ENCODE measurements at places on chromosomes 4 and X.

GRCh38 chr4:4633431-4633830, 91.6 kb upstream of the STX18 start:
- no peak for DNase-seq

- DNase-seq, result no peak
Observed at GRCh38 chrX:391717-392574, 5.2 kb upstream of the PPP2R3B start.

GRCh38 chr4:101074326-101074725, 273.0 kb downstream of the PPP3CA start:
- no peak for DNase-seq

- DNase-seq, result no peak
Observed at GRCh38 chr4:56077676-56078075, 128.9 kb downstream of the CEP135 start.

- DNase-seq, result no peak
Observed at GRCh38 chrX:62928906-62929305, 422.2 kb downstream of the SPIN4 start.

- peak; percentile 9 for DNase-seq
Observed at GRCh38 chrX:78321809-78322208, 5.6 kb downstream of the CYSLTR1 start.

DNA sequence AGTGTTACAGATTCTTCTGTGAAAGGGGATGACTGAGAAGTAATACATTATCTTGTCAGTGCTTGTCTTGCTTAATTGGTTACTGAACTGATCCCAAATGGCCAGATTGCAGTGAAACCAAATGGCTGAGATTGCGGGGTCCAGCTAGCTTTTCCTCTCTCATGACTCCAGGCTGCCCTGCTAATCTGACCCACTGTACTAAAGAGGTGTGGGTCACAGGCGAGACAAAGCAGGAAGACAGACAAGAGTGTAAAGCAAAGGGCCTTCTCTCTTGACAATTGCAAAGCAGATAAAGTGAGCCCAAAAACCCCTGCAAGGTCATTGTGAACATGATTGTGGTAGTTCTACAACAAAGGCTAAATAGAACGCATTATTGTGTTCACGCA, 2.1 kb downstream of the TMEM150C start:
- no peak for DNase-seq

- DNase-seq, result no peak
Observed at GRCh38 chr4:7858498-7858897, 81.2 kb downstream of the AFAP1 start.

GRCh38 chr4:150104404-150105027, 26.3 kb downstream of the DCLK2 start:
- DNase-seq, result no peak

DNA sequence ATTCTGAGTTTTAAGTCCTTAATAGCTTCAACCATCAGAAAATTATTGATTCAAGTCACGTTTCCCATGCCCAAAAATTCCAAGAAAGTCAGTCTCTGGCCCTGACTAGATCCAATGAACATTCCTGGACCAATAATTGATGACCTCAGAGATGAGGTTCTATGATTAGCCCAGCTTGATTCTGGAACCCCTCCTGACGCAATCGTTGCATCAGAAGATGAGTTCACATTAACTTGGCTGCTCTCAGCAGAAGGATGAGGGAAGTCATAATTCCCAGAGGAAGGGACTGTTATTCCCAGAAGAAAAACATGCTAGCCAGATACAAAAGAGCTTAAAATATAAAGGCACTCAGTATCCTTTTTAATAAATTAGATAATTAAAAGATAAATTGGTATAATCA, 34.3 kb upstream of the CPEB2 start:
- DNase-seq, result no peak

DNA sequence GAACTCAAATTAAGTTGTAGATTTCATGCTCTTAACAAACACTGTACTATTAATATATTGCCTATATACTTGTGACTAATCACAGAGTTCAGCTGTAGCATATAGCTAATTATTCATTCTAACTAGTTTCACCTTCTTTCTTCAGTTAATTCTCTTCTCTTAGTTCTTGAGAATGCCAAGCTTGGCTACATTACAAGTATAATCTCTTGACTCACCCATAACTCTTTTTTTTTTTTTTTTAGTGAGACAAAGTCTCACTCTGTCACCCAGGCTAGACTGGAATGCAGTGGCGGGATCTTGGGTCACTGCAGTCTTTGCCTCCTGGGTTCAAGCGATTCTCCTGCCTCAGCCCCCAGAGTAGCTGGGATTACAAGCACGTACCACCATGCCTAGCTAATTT, 5.4 kb downstream of the KLHL5 start:
- DNase-seq, result no peak

DNA sequence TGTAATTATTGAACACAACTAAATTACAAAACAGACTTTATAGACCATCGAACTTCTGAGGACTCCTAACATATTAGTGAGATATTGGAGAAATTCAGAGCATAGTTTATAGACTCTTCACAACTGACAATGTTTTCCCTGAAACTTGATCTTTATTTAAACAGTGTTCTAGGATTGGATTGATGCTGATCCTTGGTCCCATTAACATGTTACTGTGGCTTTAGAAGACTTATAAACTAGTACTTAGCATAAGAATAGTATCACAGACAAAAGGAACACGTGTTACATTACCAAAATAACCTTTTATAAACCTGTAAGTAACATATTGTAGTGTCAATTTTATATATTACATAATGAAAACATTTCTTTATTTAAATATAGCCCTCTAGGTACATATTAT, 689.6 kb downstream of the CCSER1 start:
- no peak for DNase-seq

DNA sequence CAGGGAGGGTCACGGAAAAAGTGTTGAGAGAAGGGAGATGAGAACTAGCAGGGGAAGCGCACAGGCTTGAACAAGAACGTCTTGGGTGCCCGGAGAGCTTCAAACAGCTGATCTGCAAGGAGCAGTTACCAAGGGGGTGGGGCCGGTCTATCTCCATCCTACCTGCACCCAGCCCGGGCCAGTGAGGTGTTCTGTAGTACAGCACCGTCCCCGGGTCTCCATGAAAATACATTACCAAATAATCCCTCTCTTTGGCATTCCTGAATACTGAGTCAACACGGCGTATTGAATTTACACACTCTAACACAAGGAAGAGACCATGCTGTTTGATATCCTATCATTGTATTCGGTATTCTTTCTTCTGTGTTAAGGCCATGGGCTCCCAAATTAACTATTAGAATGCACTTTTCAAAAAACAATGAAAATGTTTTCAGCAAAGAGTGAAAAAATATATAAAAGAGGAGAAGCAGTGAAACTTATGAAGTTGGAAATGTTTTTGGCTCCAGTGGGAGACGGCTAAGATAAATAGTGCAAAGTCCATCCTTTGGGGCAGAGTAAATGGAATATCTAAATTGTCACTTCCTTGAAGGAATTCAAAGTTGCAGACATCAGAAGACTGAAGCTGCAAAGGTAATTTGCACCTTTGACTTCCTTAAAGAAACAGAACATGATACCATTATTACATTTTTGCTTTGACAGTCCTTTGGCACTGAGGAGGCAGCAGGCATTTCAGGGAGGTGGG, 90.3 kb downstream of the DHRSX start:
- DNase-seq, result no peak

- DNase-seq, result no peak
Observed at GRCh38 chrX:107728371-107729099, 47.1 kb downstream of the TSC22D3 start.

- no peak for DNase-seq
Observed at GRCh38 chr4:152935631-152936445, at the start of gene FHDC1. Gene FHDC1 (plus strand): TSS chr4:152936323. CDS start chr4:152943058, 6,735 bp downstream.

- no peak for DNase-seq
Observed at GRCh38 chr4:15318621-15319348, 109.0 kb upstream of the C1QTNF7 start.

- DNase-seq, result no peak
Observed at GRCh38 chr4:126364311-126364911, 1049.7 kb downstream of the FAT4 start.

DNA sequence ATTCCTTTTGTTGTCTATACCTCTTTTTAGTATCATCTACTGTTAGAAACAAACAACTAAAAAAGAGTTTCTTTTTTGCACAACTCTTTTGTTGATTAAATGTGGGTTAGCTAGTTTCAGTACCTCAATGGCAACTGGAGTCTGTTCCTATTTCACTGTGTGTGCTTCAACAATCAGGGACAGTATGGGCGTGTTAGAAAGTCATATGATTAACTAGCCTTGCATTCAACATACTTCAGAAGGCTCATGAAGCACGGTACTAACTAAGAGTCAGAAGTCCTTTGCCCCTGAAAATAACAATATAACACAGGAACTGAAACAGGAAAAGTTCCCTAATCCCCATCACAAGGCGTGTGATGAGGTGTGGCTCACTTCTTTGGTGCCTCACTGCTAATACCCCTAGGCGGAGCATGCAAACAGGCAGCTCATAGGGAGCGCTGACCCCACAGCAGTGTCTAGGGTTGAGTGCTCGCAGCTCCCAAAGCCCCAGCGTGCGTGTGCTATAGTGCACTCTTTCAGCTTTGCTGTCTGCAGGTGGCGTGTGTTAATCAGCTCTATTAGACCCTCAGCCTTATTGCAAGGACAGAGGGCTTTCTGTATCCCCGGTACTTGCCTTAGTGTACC, 203.1 kb upstream of the NDST3 start:
- DNase-seq, result no peak

- no peak for DNase-seq
Observed at GRCh38 chrX:1398431-1399340, 6.8 kb upstream of the SLC25A6 start.

- DNase-seq, result no peak
Observed at GRCh38 chr4:107931775-107932321, 499 bp downstream of the CYP2U1 start.

DNA sequence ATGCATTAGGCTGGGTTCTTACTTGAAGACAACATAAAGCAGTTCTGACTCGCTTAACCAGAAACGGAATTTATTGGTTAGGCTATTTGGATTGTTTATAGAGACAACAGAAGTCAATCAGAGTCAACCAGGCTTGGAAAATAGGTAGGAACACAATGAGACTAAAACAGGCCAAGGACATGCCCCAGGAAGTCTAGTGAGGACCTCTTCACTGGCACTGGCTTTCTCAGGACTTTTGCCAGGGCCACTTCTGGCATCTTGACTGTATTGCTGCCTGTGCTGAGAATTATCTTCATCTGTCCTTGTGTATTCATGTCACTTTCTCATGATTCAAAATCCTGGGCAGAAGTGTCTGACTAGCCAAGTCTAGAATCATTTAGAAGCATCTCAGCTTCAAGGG, 19.6 kb downstream of the PGAM4 start:
- DNase-seq, result no peak

GRCh38 chrX:136255541-136255940, 4.3 kb upstream of the MAP7D3 start:
- DNase-seq, result no peak

- no peak for DNase-seq
Observed at GRCh38 chr4:22413471-22413870, 102.4 kb downstream of the ADGRA3 start.

GRCh38 chr4:113878668-113879067, 100.8 kb downstream of the ARSJ start:
- no peak for DNase-seq

DNA sequence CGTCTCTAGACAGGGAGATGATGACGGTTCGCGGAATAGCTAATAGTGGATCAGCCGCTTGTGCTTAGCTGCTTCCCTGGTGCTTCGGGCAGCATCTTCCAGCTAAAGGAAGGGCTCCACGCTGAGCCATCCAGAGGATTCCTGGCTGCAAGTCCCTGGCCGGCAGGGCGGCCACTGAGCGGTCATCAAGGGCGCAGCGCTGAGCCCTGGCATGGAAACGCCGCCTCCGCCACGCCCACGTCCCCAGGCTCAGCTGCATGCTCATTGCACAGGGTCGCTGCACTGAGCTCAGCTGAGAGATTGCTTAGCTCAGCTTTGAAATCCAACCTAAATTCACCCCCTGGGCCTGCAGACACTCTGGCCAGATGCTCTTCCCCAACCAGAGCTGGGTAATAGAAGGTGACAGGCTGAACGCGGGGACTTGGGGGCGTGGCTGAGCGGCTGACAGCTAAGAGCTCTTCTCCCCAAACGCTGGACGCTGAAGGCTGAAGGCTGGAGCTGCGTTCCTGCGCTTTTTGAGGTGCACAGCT, 118.2 kb upstream of the KIT start:
- DNase-seq, result no peak

DNA sequence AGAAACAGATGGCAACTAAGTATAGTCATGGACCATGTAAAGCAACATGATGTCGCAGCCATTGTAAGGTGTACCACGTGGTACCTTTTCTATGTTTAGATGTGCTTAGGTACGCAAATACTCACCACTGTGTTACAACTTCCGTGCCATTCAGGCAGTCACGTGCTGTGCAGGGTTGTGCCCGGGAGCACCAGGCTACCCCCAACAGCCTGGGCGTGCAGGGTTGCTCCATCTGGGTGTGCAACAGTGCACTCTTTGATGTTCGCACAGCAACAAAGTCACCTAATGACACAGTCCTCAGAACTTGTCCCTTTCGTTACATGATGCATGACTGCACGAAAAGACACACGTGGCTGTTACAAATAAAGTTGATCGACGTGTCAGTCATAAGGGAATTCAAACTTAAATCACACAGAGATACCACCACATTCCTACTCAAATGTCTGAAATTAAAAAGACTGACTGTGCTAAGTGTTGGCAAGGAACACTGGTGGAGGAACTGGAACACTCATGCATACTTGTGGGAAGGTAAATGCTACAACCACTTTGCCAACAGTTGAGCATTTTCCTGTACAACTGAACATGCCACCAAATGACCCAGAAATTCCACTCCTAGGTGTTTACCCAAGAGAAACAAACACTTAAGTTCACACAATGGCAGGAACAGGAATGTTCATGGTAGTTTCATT, 24.3 kb downstream of the CPLX1 start:
- DNase-seq, result no peak

- DNase-seq, result no peak
Observed at GRCh38 chr4:171118091-171118490, 695.1 kb upstream of the GALNTL6 start.

GRCh38 chrX:10750581-10750980, 130.2 kb upstream of the MID1 start:
- DNase-seq, result no peak

DNA sequence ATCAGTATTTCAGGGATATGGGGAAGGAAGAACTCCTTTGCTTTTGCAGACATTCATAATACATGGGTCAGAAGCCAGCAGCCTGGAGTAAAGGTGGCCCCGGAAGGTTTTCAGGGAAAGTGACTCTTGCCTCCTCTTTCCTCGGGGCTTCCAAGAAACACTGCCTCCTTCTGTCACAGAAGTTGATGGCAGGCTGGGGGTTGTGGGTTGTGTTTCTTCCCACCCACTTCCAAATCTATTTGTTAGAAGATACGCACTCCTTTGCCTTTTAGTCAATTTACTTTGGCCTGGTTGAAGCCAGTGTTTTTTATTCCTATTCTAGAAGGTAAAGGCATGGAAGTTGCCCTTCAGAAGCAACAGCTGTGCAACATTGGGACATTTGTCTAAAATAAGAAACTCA, 19.7 kb downstream of the KIT start:
- no peak for DNase-seq

All from stimulated activated CD8-positive, alpha-beta memory T cell treated with anti-CD3 and anti-CD28 coated beads, Interleukin-2, amount 100 ng/mL, for 1 hour (primary cell).